Caki2 (cell line): ENCODE measurements at places on chromosomes 3 and 15. TPM values are rescaled to one million over a fixed set of nuclear protein-coding genes. Genes with fewer than 3 reads are reported as not detected.

The CHRFAM7A gene
- total RNA-seq: 0.34 and 8.6 TPM in 2 replicates

GRCh38 chr3:70816346-70816745, 503.9 kb upstream of the MDFIC2 start:
- no peak for DNase-seq

DNA sequence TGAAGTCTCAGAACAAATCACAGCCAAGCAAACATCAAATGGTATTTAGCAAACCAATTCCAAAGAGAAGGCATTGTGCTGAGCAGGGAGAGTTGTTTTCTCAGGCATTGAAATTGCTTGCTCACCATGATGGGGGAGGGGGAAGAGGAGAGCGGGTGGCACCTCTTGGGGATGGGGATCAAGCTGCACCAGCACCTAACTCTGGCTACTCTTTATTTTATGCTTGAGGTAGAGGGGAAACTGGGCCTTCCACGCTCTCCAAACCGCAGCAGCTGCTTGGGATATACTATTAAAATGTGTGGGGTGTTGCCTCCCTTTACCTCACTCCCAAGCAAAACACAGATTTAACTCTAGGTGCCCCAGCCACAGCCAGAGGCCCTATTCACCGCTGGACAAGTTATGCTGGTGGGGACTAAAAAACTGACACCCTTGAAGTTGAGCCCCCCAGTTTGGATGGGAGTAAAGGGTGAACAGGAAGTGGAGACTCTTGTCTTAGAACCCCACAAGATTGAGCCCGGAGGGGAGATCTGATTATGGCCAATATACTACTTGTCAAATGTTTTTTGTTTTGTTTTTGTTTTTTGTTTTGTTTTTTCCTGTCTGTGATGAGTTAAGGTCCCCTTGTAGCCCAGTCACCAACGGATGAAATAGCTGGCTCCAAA, 5.0 kb upstream of the FOXB1 start:
- DNase-seq: no peak

DNA sequence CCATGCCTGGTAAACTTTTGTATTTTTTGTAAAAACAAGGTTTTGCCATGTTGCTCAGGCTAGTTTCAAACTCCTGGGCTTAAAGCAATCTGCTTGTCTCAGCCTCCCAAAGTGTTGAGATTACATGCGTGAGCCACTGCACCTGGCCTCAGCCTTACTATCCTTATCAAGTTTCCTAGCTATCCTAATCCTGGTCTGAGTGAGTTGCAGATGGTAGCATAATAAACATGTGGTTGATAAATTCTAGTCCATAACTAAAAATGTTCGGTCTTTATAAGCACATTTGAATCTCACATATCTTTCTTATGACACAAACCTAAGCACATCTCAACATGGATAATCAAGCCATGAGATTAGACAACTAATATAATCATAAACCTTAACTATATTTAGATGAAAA, 18.5 kb downstream of the NPHP3 start:
- DNase-seq: no peak

DNA sequence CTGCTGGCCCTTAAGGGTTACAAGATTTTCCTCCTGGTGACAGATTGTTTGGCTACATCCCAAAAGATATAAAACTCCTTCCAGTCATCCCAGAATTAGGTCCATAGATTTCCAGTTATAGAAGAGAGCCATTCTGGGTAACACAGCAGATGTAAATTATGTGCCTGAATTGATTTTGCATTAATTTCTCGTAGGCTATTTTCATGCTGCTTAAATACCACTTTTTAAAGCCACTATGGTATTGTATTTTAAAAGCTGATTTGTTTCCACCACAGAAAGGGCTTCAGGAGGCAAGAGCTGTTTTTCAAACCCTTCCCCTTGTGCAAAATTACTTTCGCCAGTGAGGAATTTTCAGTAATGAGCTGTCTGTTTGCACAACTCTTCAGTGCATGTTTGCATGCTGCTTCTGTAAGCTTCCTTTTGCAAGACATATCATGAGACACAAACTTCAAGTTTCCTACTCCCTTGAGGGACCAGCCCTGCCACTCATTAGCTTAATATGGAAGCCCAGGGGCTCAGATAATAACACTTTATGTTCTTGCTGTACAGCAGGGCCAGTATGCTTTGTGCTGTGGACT, 105.4 kb upstream of the TNIK start:
- no peak for DNase-seq

The SLC6A11 gene
- not detected in 2 replicates for total RNA-seq

The EXD1 gene
- not detected in 2 replicates for total RNA-seq

GRCh38 chr3:118977671-118978392, 56.8 kb downstream of the IGSF11 start:
- DNase-seq: no peak

The HIGD2B gene
- total RNA-seq: not detected in 2 replicates
